ENCODE measurements at places on chromosomes 12 and 14.

DNA sequence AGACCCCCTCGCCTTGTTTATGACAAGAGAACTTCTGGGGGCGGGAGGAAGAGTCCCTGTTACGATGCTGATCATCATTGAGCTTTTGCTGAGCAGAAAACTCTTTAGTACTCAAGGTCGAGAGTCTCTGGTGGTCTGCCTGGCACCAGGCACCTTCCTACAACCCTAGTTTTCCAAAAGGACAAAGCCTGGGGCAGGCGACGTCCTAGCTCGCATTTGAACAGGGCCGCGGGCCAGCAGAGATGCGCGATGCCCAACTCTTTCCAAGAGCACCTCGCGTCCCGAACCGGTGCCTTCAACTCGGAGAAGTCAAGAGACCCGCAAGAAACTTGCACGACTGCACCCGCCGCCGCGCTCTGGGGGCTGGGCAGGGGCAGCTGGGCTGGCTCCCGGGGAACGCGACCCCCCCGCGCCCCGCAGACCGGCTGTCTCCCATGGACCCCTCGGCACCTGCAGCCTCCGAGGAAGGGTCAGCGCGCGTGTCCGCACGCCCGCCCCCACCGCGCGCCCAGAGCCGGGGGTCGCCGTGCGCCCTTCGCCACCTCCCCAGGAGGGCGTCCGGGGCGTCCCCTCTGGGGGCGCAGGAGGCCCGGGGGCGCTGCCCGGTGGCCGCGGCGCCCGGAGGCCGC is 377 bp upstream of the BCL7A start:
- no peak for DNase-seq

- DNase-seq: no peak
Measured at GRCh38 chr14:56133547-56133946, 15.3 kb downstream of the PELI2 start.

DNA sequence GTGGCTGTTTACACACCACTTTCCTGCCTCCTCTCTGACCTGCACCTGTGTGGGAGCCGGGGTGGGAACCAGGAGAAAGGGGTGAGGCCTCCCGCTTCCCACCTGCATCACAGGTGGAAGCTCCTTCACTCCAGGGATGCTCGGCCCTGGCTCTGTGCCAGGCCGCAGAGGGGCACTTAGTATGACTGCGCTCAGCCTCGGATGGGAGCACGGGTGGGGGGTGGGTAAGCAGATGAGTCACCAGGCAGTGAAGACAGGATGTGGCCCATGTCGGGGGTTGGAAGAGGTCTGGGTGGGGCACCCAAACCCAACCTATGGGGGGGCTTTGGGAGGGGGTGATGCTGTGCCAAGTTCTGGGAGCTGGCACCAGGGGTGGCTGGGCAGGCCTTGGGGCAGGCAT is 7.4 kb upstream of the CYP46A1 start:
- no peak for DNase-seq

DNA sequence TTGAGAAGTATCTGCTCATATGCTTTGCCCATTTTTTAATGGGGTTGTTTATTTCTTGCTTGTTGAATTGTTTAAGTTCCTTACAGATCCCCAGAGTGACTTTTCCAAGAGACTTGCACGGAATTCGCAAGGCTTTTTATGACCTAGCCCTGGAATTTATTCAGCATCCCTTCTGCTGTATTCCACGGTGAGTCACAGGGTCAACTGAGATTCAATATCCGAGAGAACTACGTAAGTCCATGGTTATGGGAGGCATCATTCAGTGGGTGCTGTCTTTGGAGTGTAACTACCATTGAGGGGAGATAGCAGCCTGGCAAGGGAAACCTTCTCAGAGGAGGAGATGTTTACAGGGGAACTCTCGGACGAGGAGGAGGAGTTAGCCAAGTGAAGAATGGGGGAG is 20.9 kb upstream of the GPRC5A start:
- no peak for DNase-seq

DNA sequence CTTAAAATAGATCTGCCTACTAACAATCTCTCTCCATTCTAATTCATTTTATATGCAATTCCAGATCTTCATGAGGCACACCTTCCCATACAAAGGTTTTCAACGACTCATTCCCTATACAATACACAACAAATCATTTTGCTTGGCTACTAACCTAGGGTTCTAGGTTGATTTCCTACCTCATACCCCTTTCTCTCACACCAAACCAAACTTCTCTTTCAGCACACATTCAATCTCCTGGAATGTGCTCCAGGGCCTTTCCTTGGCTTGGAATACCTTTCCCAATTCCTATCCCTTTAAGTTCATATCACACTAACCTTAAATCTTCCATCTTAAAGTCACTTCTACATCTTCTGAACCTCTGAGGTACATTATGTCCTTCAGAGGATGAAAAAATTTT is 38.7 kb upstream of the MTERF2 start:
- DNase-seq: no peak

DNA sequence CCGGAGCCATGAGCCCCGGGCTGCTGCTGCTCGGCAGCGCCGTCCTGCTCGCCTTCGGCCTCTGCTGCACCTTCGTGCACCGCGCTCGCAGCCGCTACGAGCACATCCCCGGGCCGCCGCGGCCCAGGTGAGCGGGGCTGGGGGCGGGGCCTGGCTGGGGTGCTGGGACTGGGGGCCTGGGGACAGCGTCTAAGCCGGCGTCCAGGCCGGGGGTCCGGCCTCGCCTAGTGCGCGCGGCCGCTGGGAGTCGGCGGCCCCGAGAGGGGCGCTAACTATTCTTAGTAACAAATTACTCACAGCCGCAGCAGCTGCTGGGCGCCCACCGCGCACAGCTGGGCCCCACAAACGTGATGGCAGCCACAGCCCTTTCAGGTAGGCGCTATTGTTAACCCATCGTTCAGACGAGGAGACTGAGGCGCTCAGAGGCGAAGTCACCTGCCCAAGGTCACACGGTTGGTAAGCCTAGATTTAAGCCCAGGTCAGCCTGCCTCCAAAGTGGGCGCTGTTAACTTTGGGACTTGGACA is 374 bp downstream of the CYP46A1 start:
- DNase-seq: no peak

DNA sequence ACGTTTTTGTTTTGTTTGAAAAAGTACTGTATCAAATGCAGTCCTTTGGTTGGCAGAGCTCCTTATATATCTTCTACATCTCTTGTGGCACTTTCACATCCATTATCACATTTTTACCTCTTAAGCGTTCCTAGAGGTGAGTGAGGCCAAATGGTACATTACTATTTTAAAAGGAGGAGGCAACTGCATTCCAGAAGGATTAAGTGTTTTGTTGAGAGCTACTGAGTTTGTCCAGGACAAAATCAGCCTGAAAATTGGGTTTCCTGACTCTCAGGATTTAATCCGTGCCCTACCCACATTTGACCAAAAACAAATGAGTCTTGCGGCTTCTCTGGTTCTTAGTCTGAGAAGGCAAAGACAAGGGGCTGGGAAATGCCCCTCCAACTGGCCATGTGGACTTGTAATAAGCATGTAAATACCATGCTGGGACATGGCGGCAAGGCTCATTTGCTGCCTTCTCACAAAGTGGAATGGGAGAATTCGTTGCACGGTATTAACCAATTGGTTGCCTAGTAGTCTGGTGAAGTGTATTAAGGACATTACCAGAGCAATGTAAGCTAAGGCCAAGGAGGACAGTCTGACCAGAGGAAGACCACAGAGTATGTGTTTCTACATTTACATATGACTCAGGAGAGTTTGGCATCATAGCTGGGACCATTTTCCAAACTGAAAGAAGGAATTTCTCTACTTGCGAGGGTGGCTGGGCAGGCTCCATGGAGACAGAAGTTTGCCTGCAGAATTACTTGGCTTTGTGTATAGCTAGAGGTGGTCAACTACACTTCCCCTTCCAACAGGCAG is 175.8 kb upstream of the PLXNC1 start:
- no peak for DNase-seq

DNA sequence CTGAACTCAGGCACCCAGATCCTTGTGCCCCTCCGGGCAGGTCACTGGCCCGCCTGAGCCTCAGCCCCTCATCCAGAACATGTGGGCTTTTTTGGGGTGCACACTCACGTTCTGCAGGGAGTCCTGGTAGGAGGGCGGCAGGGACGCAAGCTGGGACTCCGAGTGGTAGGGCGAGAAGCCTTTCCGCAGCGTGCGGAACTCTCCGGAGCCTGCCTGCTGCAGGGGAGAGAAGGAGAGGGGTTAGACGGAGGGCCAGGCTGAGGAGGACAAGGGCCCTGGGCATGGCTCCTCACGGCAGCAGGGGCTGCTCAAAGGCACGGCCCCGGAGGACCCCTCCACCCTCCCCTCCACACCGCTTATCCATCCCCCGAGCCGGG is 40.8 kb downstream of the CCNK start:
- no peak for DNase-seq

DNA sequence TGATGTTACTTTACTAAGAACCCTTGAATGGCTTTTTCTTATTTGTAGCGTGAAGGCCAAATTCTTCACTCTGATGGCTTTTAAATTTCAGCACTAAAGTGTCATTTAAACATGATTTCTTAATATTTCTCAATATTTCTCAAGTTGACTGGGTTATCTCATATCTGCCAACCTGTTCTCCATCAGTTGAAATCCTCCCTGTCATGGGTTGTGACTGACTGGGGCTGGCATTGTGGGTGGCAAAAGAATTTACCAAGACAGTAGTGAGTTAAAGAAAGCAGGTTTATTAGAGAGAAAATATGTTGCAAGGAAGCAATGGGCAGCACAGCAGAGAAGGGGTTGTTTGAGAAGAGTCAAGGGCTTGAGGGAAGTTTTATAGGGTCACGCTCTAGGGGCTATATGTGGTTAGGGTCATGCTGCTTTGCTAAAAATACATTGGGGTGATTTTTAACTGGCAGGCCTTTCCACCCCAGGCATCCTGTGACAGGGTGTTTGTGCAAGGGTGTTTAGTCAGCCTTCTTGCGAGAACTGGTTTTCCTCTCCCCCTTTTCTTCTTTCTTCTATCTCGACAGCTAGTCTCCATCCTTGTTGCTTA is 232.8 kb upstream of the SEL1L start:
- DNase-seq: no peak

DNA sequence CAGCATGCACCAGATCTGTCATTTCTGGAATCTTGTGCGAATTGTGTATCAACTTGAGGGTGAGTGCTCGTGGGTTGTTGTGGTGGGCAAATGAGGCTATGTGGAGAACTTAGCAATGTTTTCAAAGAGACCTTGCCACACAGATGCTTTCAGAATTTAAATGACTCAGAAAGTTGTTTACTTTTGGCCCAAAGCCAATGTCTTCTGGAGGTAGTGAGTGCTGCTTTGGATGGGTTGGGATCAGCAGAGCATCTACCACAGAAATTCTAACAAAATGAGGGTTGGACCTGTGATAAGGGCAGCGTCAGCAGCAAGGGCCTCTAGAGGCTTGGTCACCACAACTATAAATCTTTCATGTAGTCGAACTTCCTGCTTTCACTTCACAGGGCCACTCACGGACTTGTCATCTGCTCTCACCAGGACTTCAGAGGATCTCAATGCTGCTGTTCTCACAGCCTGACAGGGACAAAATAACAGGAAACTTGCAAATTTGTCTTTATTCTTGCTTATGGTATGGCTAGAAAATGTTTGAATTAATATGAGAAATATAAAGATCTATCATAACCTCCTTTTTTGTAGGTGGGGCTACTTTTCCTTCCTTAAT is 111.4 kb downstream of the DACT1 start:
- DNase-seq: no peak

- DNase-seq: no peak
Measured at GRCh38 chr12:86659985-86660384, 403.8 kb upstream of the MGAT4C start.

DNA sequence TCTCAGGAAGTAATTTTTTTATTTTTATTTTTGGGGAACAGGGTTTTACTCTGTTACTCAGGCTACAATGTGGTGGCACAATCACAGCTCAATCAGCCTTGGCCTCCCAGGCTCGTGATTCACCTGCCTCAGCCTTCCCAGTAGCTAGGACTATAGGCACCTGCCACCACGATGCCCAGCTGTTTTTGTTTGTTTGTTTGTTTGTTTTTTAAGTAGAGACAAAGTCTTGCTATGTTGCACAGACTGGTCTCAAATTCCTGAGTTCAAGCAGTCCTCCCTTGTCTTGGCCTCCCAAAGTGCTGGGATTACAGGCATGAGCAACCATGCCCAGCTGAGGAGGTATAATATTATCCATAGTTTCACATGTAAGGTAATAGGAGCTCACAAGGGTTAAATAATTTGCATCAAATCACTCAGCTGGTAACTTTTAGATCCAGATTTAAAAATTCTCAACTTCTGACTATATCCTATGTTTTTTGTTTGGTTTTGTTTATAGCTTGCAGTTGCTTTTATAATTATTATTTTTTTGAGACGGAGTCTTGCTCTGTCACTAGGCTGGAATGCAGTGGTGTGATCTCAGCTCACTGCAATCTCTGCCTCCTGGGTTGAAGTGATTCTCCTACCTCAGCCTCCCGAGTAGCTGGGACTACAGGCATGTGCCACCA is 629.3 kb downstream of the DIO2 start:
- no peak for DNase-seq

- no peak for DNase-seq
Measured at GRCh38 chr14:68680541-68681051, 112.3 kb downstream of the ZFP36L1 start.

GRCh38 chr12:8630131-8630530 is 17.5 kb upstream of the AICDA start:
- DNase-seq: no peak

- DNase-seq: no peak
Measured at GRCh38 chr14:45181329-45181728, 45.6 kb downstream of the FANCM start.

GRCh38 chr14:54182419-54183045 is 214.3 kb upstream of the CDKN3 start:
- DNase-seq: no peak

DNA sequence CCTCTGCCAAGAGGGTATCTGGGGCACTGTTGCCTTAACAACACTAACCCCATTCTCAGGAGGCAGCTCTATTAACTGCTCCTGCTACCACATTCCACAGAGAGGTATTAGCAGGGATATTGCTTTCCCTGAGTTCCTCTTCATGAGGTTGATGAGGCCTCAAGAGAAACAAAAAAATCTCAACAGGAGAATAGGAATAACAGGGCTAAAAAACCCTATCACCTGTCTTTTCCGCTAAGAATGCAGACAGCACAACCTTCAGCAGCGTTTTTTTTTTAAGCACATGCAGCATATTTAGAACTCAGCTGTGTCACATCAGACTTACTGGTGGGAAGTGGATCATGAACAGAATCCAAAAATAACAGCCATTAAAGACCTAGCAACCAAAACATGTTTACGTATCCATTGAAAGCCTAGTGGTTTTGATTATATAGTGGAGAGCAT is 29.2 kb downstream of the ATF7 start:
- no peak for DNase-seq

GRCh38 chr12:40646456-40646855 is 45.8 kb upstream of the CNTN1 start:
- no peak for DNase-seq

DNA sequence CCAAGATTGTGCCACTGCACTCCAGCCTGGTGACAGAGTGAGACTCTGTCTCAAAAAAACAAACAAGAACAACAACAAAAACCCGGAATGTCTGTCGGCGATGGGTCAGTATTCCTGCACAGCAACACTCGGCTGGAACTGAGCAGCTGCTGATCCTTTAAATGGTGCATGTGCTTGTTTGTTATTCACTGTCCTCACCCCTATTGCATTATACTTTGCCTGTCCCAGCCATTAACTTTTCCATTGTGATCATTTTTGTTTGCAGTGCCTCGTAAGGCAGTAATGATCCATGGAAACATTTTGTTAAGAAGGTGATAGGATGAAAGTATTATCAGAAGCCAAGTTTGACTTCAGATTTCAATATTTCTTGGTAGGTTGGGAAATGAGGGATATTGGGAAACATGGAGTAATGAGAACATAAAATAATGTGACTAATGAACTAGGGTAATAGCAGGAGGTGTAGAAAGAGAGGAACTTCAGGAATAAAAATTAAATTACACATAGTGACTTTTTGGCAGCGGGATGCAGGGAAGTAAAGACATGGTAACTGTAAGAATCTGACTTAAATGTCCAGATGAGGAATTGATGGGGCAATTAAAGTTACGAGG is 6.1 kb downstream of the ACSS3 start:
- no peak for DNase-seq

Data from activated CD4-positive, alpha-beta T cell treated with anti-CD3 and anti-CD28 coated beads for 1 hour (primary cell).